Activated T-helper 1 cell treated with anti-CD3 and anti-CD28 coated beads, Interleukin-2, amount 50 U/mL, for 16 hours (primary cell): ENCODE measurements at places on chromosomes 2 and 18.

DNA sequence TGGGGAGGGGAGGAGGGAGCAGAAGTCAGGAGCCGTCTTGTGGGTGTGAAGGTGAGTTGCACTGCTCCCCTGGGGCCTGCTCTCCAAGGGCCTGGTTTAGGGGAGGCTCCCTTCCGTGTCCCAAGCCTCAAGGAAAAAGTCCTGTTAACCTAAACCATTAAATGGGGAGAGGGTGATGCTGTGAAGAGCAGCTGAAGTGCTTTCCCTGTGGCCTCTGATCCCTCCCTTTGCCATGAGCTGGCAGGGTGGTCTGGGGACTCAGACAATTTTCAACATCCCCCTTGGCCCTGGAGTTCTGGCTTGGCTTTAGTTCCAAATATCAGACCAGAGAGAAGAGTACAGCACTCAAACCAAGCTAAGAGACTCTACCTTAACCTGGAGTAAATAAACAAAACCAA lies 692 bp upstream of the POMC start:
- no peak for DNase-seq

DNA sequence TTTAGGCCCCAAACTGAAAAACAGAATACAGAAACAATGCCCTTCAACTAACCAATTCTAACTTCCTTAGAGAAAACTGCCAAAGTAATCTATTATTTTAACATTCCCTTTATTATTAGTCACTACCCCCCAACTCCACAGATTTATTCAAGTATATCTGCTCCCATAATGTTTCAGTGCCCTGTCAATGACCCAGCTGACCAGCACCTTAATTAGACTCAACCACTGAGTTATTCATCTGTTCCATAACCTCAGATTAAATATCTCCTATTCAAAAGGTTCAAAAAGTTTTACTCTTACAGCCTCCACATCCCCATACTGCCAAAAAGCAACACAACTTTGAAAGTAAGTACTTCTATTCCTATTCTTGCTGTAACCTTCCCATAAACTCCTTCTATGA lies 202.4 kb downstream of the EXOC6B start:
- no peak for DNase-seq

- no peak for DNase-seq
Measured at GRCh38 chr2:69547984-69548715, 95.4 kb downstream of the AAK1 start.

GRCh38 chr18:8681196-8681595 lies 24.2 kb upstream of the MTCL1 start:
- no peak for DNase-seq

GRCh38 chr18:58544616-58545337 lies 84.1 kb downstream of the ALPK2 start:
- DNase-seq = no peak

GRCh38 chr2:11267931-11268330 lies 76.5 kb downstream of the ROCK2 start:
- DNase-seq = no peak

GRCh38 chr2:153595939-153596338 lies 117.4 kb upstream of the RPRM start:
- DNase-seq = no peak

- no peak for DNase-seq
Measured at GRCh38 chr2:159753797-159754196, 41.5 kb downstream of the MARCHF7 start.

DNA sequence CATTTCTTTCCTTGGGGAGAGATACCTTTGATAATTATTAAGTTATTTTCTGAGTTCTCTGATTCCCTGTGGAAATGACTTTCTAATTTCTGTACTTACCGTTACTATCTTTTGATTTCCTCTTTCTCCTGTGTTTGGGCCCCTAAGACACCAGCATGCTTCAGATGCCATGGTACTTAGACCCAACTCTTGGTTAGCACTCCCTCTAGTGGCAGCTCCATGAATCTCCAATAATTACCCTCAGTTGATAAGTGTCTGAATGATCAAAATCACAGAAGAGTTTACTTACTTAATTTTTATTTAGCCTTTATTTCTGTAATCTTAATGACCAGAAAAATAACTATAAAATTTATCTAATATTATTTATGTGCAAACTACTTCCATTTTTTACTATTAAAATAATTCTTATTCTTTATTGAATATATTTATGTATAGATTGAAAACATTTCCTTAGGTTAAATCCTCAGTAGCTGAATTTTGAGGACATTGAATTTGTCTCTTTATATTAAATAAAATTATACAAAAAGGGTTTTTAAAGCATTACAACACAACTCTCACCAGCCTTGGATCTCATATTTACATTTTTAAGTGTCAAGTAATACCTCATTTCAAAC lies 300.4 kb downstream of the KCNS3 start:
- DNase-seq = no peak

DNA sequence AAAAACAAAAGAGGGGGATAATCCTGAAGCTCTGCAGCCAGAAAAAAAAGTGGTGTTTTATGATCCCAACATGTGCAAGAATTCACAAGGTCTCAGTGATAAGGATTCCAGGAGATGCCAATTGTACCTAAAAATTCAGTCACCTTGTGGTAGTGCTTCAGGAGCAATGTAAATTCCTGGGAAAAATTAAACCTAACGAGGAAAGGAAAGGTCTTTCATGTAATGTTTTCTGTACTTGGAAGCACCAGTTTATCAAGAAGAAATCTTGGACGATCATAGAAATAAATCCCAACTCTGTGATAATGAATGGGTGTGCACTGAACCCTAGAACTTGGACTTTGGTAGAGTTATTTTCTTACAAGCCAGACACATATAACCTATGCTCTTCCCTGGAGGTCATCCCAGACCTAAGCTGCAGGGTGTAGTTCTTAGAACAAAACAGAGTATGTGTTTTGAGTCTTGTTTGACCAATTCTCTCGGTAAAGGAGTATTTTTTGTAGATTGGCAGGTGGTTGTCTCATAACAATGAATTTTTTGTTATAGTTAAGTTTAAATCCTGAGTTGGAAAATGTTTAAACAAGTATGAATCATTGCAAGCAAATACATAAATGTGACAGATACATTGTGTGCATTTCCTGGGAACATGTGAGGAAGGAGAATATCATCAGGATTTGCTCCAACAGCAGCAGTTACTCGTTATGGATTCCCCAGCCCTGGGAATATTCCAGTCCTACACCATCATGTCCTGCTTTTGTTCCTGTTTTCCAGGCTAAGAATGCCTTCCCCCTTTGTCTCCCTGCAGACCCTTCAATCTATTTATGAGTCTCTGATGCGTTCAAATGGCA lies 224.6 kb downstream of the NAPG start:
- no peak for DNase-seq

- DNase-seq = no peak
Measured at GRCh38 chr2:186205254-186205911, 280.7 kb upstream of the ZC3H15 start.

DNA sequence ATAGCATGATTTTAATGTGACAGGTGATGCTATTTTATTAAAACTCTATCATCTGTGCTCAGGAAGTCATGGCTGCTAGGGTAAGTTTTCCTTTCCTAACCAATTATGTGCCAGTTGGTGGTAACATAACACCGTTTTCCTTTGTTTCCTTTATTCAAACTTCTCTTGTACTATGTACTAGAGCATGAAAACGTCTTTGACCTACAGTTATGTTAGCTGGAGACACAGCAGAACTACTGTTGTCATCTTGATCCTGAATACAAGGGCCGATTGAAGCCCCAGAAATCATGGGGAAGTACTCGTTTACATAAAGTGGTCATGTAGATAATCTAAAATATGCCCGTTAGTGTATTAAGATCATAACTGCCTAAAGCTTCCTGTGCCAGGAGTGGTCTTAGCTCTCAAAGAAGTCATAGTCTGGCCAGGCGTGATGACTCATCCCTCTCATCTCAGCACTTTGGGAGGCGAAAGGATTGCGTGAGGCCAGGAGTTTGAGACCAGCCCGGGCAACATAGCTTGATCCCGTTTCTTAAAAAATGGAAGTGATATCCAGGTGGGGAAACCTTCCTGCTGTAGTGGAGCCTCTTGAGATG lies 20.5 kb downstream of the NEDD4L start:
- DNase-seq = no peak

- DNase-seq = no peak
Measured at GRCh38 chr2:62760026-62760425, 54.5 kb downstream of the EHBP1 start.

DNA sequence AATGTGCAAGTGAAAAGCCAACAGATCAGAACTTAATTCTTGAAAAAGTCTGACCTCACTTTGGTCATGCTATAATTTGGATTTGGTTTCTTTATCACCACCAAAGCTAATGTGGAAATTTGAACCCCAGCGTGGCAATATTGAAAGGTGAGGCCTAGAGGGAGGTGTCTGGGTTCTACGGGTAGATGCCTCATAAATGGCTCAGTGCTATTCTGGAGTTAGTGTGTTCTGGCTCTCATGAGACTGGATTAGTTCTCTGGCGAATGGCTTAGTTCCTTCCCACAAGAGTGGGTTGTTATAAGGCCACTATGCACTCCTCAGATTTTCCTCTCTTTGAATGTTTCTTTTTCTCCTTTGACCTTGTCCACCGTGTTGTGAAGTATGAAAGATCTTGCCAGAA lies 22.3 kb downstream of the ORC4 start:
- no peak for DNase-seq

- DNase-seq = no peak
Measured at GRCh38 chr2:140791802-140792201, 1339.0 kb downstream of the LRP1B start.

GRCh38 chr18:49690312-49690711 lies 123.0 kb downstream of the ACAA2 start:
- no peak for DNase-seq

DNA sequence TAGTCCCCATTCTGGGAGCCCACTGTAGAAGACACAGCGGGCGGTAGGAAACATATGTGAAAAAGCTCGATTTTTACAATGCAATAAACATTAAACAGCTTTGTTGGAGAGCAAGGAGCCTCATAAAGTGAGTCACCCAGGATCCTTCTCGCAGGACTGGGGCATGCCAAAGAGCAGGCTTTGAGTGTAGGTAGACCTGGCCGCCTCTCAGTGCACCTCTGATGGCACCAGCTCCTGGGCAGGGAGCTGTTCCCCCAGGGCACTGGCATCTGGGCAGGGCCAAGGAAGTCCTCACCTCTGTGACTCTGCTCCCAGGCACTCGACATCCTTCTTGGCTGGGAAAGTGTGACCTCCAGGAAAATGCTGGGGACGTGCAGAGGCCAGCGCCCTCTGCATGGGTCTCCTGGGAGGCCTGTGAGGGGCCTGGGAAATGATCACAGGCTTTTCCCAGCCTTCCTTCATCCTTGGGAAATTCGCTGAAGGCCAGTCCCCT lies 94.2 kb downstream of the POLR1A start:
- no peak for DNase-seq

DNA sequence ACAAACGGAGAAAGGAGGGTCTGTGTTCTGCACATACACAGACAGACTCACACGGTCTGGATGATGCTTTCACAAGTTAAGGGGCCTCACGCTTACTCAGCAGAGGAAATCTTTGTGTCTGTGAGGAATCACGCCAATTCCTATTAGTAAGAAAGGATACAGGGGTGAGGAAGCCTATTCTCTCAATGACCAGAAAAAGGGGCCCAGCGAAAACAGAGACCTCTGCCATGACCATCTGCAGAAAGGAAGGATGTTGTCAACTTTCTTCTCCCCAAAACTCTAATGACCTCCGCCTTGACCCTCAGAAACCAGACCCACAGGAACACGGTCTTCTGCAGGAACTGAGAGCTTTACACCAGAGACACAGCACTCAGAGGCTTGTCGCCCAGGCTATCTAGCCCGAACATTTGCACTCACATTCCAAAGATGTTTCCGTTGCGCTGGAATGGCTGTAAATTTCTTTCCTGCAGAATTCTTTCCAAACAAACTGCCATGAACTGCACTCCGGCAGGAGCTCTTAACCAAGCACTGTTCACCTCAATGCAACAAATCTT lies 186.3 kb downstream of the TCF4 start:
- DNase-seq = no peak

DNA sequence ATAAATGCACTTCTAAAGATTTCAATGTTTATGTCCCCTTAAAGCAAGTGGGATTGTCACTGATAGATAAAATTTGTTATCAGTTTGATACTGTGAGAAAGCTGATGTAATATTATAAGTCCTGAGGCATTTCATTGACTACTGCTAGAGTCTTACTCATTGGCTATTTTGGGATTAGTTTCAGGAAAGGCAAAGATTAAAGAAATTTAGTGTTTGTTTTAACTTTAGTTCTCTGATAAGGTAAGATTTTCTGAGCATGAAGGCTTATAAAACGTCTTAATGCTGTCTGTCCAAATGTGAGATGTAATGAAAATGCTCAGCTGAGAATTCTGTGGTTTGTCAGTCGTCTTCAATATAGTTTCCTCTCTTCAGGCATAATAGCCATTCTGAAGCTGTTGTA lies 886.4 kb upstream of the CDH2 start:
- no peak for DNase-seq

- DNase-seq = no peak
Measured at GRCh38 chr18:74604774-74605173, 7.1 kb downstream of the ZNF407 start.

GRCh38 chr2:236366397-236366796 lies 102.2 kb upstream of the ASB18 start:
- no peak for DNase-seq

GRCh38 chr2:119549241-119549640 lies 5.0 kb downstream of the CFAP221 start:
- DNase-seq = no peak

GRCh38 chr2:28391564-28392296 lies 928 bp upstream of the FOSL2 start:
- DNase-seq = no peak

DNA sequence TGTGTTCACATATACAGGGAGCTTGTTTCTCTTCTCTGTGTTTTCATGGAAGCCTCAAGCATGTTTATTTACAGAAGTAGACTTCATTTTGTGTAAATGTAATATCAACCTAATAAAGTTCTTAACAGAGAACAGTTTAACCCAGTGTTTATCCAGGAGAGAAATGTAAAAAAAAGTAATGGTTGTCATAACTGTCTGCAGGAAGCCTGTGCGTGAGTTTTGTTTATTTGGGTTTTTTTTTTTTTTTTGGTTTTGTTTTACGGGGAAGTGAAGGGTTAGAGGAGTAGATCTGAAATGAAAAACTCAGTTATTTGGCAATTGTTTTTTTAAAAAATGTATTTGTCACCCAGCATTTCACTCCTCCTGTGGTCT lies 124.7 kb downstream of the RAPGEF4 start:
- no peak for DNase-seq

DNA sequence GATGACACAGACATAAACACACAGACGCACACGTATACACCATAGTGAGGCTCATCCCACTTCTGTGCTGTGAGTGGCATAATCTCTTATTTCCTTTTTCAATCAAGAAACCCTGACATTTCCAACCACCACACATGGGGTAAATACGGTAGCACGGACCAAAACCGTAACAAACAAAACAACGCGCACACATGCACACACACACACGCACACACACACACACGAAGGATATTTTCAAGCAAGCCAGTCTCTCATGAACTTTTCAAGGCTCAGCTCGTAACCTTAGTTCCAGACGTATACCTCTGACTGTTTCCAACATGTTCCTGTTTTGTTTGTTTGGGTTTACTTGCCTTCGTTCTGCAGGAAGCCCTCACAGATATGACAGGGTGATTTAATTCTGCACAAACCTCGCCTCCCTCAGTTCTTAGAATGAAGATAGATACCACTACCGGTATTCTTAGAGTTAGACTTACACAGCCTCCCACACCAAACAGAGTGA lies 119.8 kb downstream of the BCL2 start:
- peak; percentile 19 for DNase-seq
